ENCODE measurements at places on chromosomes 11 and 22.

DNA sequence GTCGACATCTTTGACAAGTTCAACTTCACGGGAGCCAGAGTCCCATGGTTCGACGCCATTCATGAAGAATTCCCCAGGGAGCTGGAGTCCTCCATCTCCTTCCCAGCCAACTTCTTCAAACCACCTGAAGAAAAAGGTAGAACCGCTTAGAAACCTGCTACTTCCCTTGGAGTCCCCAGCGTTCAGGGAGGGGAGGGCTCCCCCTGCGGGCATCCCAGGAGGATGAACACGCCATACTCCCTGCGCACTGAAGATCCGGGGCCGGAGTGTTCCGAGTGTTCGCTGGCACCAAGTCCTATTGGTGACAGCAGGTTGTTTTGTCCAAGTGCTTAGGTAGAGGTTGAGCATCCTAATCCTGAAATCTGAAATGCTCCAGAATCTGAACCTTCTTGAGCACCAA is 51.7 kb upstream of the PRODH start:
- no peak for DNase-seq

DNA sequence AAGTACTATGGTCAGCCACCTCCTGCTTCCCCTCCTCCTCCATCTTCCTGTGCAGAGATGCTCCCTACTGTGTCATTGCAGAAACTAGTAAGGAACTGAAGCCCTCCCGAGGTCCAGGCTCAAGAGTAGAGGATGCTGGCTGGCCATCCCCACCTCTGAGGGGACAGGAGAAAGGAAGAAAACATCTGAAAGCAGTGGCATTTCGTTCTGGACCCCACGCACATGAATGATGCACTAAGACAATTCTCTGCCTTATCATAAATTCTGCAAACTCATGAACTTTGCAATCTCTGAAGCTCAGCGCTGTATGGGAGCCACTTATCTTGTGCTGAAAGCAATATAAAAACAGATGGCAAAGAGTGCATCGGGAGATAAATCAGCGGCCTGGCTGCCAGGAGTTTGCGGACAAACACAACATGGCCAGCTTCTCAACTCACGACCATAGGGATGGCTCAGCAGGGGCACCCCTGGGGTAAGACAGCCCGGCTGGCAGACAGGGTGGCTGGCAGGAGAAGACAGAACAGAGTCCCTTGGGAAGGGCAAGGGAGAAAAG is 306.4 kb downstream of the NXPE2 start:
- DNase-seq = no peak

GRCh38 chr11:44139565-44140330 is 44.3 kb downstream of the EXT2 start:
- no peak for DNase-seq

DNA sequence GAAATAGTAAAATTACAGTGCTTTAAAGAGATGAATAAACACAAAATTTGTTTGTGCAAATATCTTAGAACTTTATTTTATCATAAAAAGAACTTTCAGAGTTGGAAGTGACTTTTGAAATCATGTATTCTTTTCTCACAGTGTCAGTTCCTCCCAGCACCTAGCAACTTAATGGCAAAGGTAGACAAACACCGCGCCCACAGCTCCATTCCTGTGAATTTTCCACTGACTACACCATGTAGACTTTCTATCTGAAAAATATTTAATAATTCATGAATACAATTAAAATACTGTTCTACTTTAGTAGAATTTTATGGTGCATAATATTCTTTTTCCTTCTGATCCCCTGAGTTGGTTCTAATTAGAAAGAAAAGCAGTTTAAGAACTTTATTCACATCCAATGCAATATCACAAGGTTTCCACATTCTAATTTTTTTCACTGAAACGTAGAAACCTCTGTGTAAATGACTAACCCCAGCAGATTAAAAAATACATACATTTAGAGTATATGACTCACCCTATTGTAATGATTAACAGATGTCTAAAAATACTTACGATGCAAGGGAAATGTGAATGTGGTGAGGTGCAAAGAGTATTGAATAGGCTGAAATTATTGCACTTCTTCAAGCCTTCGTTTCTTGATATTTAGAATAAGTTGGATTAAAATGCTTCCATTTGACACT is 218.2 kb upstream of the CCDC179 start:
- no peak for DNase-seq

DNA sequence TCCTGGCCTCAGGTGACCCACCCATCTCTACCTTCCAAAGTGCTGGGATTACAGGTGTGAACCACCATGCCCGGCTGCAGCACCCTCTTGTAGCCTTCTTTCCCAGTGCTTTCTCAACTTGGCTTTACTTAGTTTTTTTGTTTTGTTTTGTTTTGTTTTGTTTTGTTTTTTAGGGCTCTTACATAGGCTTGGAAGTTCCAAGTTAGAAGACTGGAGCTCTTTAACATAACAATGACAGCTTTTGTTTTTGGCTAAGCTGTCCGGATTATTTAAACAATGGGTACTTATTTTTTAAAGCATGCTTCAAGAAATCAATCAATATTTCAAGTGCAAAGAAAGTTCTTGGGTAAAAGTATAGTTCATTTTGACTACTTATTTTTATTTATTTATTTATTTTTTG is 25.9 kb downstream of the KMT2A start:
- no peak for DNase-seq
